Suppressor macrophage treated with lipopolysaccharide for 1 hour (primary cell): ENCODE measurements at places on chromosomes 4 and X.

- no peak for DNase-seq
These were observed 11.7 kb downstream of the GPKOW start for GRCh38 chrX:49111791-49112190.

GRCh38 chrX:46819136-46819535 lies 17.7 kb upstream of the RP2 start:
- DNase-seq: no peak

DNA sequence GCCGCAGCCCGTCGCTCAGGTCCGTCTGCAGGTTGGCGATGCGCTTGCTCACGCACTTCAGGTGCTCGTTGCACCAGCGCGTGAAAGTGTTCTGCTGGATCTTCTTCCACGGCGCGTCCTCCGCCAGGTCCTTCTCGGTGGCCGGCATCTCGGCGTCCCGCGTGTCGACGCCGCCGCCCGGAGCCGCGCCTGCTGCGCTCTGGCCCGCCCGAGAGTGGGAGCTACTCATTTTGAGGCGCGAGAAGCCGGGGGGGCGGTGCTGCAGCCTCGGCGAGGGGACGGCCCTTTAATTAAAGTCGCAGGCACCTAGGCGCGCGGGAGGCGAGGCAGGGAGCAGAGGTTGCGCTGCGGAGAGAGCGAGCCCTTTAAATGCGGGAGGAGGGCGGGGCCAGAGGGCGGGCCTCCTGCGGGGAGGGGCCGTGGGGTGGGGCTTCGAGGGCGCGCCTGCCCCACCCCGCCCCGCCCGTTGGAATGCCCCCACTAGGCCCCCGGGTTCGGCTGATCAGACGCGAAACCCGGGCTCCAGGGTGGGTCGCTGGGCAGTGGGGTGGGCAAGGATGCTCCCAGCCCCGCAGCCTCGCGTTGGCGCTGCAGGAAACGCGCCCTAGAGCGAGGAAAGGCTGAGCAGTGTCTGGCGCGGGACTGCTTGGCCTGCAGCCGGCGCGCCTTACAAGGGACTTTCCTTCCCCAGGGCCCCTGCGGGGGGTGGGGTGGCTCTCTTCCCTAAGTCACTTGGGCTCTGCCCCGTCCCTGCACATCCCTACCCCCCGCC lies 3.2 kb downstream of the FLNA start:
- peak; percentile 95 for DNase-seq

DNA sequence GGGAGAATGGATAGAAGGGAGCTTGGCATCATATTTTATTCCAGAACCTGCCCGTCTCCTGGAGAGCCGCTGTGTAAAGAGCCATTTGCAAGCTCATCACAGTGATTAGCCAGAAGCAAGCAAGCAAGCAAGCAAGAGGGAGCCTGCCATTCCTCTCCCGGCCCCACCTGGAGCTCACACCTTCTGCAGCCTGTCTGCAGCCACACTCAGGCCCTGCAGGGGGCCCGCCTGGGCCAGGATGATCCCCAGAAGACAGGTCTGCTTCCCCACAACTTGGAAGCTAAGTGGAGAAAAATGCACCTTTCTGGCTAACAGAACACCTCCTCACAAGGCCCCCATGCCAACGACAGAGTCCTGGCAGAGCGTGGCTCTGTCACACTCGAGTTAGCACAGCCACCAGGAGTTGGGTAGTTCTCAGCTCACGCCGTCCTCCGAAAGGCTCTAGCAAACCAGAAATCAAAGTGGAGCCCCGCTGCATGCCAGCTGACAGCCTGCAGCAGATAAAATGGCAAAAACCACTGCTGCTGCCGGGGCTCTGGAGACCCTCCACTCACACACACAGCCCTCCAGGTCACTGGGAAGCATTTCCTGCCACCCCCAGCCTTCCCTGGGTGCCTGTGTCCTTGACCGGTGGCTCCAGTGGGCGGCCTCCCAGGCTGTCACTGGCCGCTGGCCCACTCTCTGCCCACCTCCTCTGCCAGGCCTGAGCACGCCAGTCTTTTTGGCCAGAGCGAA lies 54.9 kb downstream of the DCTD start:
- DNase-seq: no peak

DNA sequence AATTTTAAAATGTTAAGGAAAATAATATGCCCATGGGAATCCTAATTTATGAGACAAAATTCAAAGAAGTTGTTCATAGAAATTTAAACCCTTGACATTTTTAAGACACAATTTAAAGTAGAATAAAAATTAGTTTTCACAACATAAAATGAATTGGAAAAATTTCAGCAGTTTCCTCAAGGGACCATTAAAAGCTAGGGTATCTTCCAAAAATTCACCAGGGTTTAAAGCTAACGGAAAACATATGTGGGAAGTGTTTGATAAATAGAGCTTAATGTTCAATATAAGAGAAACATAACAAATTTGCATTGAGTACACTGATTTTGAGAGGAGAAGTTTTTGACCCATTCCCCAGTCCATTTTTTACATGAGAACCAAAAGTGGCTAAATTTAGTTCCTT lies 228.9 kb upstream of the TTC29 start:
- DNase-seq: no peak

GRCh38 chr4:100511896-100512295 lies 5.9 kb downstream of the EMCN start:
- DNase-seq: no peak

DNA sequence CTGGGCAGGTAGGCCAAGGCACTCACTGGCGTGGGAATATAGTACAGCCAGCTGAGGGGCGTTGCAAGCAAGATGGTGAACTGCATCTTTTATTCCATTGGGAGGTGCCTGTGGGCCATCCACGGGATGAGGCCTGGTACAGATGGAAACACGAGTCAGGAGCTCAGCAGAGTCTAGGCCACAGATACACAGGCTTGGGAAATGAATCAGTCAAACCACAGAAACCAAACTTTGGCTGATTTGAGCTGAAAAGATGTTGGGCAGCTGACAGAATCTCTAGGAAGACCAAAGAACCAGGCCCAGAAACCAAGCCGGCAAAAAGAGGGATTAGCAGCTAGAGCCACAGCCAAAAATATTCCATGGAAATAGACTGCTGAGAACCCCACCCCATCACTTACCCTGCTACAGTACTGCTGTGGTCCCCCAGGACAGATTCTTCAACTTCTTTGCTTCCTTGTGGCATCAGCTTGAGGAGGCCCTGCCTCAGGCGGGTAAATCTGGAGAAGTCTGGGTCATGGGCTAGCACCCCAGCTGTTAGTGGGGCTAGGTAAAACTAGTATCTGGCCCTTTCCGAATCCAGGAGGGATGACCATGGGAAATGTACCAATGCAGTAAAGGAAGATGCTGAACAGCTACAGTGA lies 75.4 kb downstream of the TMEM131L start:
- no peak for DNase-seq

DNA sequence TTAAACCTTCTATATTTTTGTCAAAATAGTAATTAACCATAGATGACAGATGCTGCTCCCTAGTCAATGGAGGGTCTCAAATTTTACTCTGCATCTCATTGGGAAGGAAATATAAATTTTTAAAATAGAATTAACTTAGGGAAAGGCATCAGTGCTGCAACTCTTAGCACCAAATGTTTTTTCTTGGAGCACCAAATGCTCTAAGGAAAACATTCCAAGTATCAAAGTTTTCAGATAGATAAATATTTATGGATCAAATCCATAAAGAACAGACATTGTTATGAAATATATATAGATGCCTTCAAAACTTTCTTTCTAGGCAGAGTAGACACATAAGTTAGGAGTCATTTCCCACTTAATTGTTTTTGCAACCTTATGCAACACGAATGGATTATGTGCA lies 168.7 kb downstream of the ANTXR2 start:
- DNase-seq: no peak

- DNase-seq: no peak
These were observed 36.4 kb upstream of the LCORL start for GRCh38 chr4:18057821-18058533.

- DNase-seq: no peak
These were observed 131.1 kb upstream of the NR3C2 start for GRCh38 chr4:148573296-148573695.

DNA sequence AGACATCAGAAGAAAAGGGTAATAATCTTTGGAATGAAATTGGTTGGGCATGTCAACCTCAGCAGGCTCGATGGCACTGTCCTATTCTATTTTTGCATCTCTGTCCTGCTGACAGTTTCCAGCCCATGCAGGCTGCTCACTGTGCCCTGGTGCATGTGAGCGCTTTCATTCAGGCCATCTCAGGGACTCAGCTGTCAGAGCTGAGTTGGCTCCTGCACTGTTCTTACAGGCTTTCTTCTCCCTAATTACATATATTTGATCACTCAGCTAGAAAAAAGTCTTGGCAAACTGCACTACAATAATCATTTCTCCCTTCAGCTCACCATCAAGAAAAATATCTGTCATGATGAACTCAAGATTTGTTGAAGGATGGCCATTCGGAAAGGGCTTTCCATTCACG lies 84.7 kb downstream of the RASL11B start:
- no peak for DNase-seq

DNA sequence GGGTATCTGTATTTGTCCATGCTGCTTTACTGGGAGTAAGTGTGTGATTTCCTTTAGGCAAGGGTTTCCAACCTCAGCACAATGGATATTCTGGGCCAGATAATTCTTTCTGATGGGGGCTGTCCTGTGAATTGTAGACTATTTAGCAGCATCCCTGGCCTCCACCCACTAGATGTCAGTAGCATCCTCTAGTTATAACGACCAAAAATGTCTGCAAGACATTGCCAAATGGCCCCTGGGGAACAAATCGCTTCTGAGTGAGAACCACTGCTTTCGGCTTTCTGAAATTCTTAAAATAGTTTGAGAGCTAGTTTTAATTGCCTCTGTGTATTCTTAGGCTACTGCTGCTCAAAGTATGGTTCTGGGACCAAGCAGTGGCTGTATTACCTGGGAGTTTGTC lies 81.2 kb upstream of the GPM6B start:
- DNase-seq: peak; percentile 2

DNA sequence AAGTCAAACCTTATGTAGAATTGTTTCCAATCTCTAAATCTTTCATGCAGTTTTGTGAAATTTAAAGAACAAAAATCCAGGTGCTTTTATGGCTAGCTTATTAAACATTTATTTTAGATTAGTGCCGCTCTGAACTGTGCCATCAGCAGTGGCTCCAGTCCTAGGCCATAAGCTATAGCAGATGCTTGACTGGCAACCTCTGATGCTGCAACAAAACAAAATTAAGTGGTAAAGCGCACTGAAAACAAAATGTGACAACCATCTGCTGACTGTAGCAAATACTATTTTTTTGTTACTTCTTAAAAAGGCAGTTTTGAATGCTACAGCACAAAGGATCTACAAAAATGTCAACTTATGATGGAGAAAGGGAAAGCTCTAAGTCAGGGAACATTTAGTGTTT lies 237.4 kb downstream of the DCLK2 start:
- no peak for DNase-seq

GRCh38 chrX:100687546-100687945 lies 43.5 kb downstream of the SRPX2 start:
- DNase-seq: peak; percentile 43

DNA sequence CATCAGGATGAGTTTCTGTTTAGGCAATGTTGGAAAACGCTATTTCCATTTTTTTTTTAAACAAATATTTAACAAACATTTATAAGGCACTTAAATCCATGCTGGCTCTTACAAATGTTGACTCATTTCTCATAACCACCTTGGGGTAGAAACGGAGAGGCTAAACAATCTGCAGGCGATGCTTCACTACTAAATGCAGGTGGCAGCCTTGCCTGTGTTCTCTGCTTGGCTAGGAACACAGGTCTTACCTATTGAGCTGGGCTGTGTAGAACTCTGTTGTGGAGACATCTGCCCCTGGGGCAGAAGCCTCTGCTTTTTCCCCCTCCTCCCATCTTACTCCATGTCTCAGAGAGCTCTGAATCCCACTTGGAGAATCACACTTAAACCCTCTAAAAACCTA lies 1.4 kb upstream of the CXCL1 start:
- DNase-seq: no peak

DNA sequence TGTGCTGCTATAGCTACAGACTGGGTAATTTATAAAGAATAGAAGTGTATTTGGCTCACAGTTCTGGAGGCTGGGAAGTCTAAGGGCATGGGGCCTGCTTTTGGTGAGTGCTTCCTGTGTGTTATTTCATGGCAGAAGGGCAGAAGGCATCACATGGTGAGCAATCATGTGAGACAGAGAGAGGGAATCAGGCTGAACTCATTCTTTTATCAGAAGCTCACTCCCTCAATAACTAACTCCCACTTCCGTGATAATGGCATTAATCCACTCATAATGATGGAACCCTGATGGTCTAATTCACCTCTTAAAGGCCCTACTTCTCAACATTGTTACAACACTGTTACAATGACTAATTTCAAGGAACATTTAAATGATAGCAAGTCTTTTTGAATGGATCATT lies 129.4 kb downstream of the FAT4 start:
- no peak for DNase-seq

DNA sequence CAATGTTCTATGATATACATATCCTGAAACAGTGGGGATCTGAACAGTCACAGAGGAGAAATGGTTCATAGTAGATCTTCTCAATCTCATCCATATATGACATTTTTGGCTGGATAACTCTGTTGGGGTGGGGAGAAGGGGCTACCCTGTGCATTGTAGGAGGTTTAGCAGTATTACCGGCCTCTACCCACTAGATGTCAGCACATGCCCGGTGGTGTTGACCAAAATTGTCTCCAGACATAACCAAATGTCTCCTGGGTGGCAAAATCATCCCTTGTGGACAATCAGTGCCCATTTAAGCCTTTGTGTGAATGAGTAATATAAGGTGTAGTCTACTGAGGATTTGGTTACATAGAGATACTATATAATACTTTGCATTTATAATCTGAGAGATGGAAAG lies 89.9 kb downstream of the PLS3 start:
- DNase-seq: peak; percentile 25

GRCh38 chr4:47536966-47537365 lies 51.9 kb downstream of the ATP10D start:
- no peak for DNase-seq

- DNase-seq: no peak
These were observed 122.5 kb upstream of the DDIT4L start for GRCh38 chr4:100312615-100313350.

DNA sequence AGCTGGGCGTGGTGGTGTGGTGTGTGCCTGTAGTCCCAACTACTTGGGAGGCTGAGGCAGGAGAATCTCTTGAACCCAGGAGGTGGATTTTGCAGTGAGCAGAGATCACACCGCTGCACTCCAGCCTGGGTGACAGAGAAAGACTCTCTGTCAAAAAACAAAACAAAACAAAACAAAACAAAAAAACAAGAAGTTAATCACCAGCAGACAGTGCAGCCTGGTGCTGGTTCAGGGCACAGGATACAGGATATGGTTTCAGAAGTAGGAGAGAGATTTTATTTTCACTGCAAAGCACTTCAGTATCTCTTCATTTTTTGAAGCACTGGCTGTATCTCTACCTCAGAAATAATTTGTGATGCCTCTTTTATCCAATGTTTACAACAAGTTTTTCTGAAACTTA lies 1222.9 kb upstream of the PRKX start:
- DNase-seq: no peak

GRCh38 chr4:179596621-179597020 lies 2154.4 kb upstream of the AGA start:
- no peak for DNase-seq
